ENCODE measurements at places on chromosomes 2 and 18. TPM values are rescaled to one million over a fixed set of nuclear protein-coding genes. Genes with fewer than 3 reads are reported as not detected.

- no peaks in the 10 kb centered on the region for H3K27me3 ChIP-seq
- H3K36me3 ChIP-seq: peaks cover 20% of the 10 kb centered on the region
- H3K27ac ChIP-seq: no peak overlapping the region
- H3K4me1 ChIP-seq: no peaks in the 10 kb centered on the region
- no peak overlapping the region for H3K4me3 ChIP-seq
Measured at GRCh38 chr2:134319596-134320254, 65.9 kb downstream of the MGAT5 start.

DNA sequence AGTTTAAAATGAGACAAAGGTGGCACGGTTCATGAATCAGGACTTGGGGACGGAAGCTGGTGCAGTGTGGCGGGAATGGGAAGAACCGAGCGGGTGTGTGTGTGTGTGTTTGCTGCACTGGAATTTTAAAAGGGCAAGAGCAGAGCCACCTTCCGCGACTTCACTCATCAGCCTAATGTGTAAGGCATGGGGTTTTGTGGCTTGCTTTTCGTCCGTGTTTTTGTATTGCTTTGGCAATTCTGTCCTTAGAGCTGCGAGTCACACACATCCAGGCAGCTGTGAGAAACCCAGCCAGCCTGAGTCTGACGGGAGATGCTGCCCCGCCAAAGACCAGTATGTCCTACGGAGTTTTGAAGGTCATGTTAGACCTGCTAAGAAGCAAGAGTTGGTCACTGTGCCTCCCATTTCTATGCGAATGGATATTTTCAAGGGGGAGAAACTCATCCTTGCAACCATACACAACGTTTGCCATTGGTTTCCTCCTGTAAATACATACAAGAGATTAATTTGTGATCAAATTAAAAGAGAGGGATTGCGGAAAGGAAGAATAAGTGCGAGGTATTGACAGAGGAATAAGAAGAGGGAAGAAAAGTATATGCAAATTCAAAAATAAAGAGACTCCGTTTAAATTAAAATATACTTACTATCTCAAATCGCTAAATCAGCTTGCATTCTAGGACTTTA lies 665 bp upstream of the CACNB4 start:
- no peak overlapping the region for H3K27ac ChIP-seq
- DNase-seq: peak; percentile 13
- no peaks in the 10 kb centered on the region for H3K36me3 ChIP-seq
- peaks cover 41% of the 10 kb centered on the region for H3K27me3 ChIP-seq
- H3K4me1 ChIP-seq: peaks cover 19% of the 10 kb centered on the region

- H3K4me3 ChIP-seq: no peak overlapping the region
- DNase-seq: peak; percentile 60
Measured at GRCh38 chr18:8389391-8390340, 219.6 kb upstream of the RAB12 start.

GRCh38 chr2:11212645-11213044 lies 57.4 kb downstream of the SLC66A3 start:
- H3K27ac ChIP-seq: no peak overlapping the region
- peaks cover 43% of the 10 kb centered on the region for H3K4me1 ChIP-seq

GRCh38 chr2:181771356-181771755 lies 91.0 kb upstream of the NEUROD1 start:
- H3K27ac ChIP-seq: no peak overlapping the region
- H3K27me3 ChIP-seq: no peaks in the 10 kb centered on the region
- peaks cover 8% of the 10 kb centered on the region for H3K36me3 ChIP-seq
- peaks cover 33% of the 10 kb centered on the region for H3K4me1 ChIP-seq
- DNase-seq: no peak

DNA sequence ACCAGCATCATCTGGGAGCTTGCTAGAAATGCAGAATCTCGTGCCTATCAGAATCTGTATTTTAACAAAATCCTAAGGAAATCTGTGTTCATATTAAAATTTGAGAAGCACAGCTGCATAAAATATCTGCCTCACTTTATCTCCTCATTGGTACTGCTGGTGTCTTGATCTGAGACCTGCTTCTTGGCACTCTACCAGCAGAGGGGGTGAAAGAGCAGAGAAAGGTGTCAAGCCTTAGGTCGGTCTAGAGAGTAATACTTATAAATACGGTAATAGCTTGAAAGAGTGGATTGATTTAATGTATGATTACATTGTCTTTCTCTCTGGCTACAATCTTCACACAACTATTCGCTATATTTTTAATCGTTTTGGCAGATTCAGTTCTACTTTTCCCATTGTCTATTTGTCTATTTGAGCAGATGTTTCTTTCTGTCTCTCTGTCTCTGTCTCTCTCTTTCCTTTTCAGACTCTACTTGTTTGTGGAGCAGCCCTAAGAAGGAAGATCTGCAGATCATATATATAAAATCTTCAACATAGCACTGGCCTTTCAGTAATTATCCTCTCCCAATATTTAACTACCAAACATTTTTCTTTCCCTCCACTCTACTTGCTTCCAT lies 1.7 kb upstream of the GCG start:
- H3K27ac ChIP-seq: no peak overlapping the region
- H3K4me1 ChIP-seq: peaks cover 7% of the 10 kb centered on the region
- peaks cover 2% of the 10 kb centered on the region for H3K27me3 ChIP-seq
- H3K4me3 ChIP-seq: peak overlapping the region; percentile 5

DNA sequence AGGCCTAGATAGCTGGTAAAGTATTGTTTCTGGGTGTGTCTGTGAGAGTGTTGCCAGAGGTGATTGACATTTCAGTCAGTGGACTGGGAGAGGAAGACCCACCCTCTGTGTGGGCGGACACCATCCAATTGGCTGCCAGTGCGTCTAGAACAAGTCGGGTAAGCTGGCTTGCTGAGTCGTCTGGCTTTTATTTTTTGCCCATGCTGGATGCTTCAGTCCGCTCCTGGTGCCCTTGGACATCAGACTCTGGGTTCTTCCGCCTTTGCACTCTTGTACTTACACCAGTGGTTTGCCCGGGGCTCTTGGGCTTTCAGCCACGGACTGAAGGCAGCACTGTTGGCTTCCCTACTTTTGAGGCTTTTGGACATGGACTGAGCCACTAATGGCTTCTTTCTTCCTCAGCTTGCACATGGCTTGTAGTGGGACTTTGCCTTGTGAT lies 24.3 kb downstream of the DIS3L2 start:
- no peaks in the 10 kb centered on the region for H3K27me3 ChIP-seq
- H3K36me3 ChIP-seq: peaks cover 7% of the 10 kb centered on the region
- H3K4me1 ChIP-seq: peaks cover 30% of the 10 kb centered on the region
- H3K4me3 ChIP-seq: no peak overlapping the region
- no peak overlapping the region for H3K27ac ChIP-seq

DNA sequence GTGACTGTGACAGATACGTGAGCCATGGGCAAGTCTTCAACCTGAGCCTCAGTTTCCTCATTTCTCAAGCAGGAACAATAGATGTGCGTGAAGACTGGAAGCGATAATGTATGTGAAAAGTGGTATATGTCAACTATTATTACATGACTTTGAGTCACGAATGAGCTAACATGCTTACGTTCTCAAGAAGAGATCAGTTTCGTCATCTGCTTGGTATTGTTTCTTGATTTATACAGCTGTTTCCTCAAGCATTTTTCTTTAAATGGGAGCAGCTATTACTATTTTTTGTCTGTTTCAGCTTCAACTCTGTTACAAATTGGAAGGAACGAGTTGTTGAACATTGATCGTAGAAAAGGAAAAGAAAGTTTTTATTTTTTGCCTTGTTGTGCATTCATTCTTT lies 48.5 kb upstream of the THOC1 start:
- H3K27me3 ChIP-seq: peaks cover 46% of the 10 kb centered on the region
- peaks cover 4% of the 10 kb centered on the region for H3K4me1 ChIP-seq
- DNase-seq: no peak
- no peaks in the 10 kb centered on the region for H3K36me3 ChIP-seq
- no peak overlapping the region for H3K4me3 ChIP-seq

- DNase-seq: peak; percentile 15
- no peak overlapping the region for H3K27ac ChIP-seq
- H3K4me3 ChIP-seq: no peak overlapping the region
- no peaks in the 10 kb centered on the region for H3K36me3 ChIP-seq
- H3K27me3 ChIP-seq: no peaks in the 10 kb centered on the region
- H3K4me1 ChIP-seq: no peaks in the 10 kb centered on the region
Measured at GRCh38 chr2:165357758-165358157, 111.7 kb upstream of the CSRNP3 start.

- no peaks in the 10 kb centered on the region for H3K36me3 ChIP-seq
- no peaks in the 10 kb centered on the region for H3K27me3 ChIP-seq
- no peaks in the 10 kb centered on the region for H3K4me1 ChIP-seq
- H3K4me3 ChIP-seq: no peak overlapping the region
- H3K27ac ChIP-seq: no peak overlapping the region
- DNase-seq: no peak
Measured at GRCh38 chr2:211867845-211868451, 670.7 kb downstream of the ERBB4 start.

- no peaks in the 10 kb centered on the region for H3K36me3 ChIP-seq
- H3K27me3 ChIP-seq: peaks cover 2% of the 10 kb centered on the region
- no peak overlapping the region for H3K4me3 ChIP-seq
- H3K27ac ChIP-seq: no peak overlapping the region
Measured at GRCh38 chr2:241142063-241142462, 7.2 kb downstream of the PASK start.

- DNase-seq: no peak
- H3K27ac ChIP-seq: peak overlapping the region; percentile 96
- H3K27me3 ChIP-seq: peaks cover 3% of the 10 kb centered on the region
- H3K4me3 ChIP-seq: peak overlapping the region; percentile 96
- H3K4me1 ChIP-seq: peaks cover 23% of the 10 kb centered on the region
Measured at GRCh38 chr2:206084870-206085741, 868 bp downstream of the INO80D start.

DNA sequence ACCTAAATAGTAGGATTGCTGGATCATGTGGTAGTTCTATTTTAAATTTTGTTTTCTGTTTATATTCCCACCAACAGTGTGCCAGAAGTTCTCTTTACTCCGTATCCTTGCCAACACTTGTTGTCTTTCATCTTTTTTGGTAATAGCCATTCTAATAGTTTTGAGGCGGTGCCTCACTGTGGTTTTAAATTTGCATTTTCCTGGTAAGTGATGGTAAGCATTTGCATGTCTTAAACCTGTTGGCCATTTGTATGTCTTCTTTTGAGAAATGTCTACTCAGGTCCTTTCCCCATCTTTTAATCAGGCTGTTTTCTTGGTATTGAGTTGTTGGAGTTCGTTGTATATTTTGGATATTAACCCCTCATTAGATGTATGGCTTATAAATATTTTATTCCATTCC lies 51.6 kb downstream of the REL start:
- no peak for DNase-seq
- no peaks in the 10 kb centered on the region for H3K27me3 ChIP-seq
- no peak overlapping the region for H3K4me3 ChIP-seq
- no peak overlapping the region for H3K27ac ChIP-seq
- peaks cover 24% of the 10 kb centered on the region for H3K36me3 ChIP-seq

GRCh38 chr18:14747513-14748474 lies at the start of gene ANKRD30B:
TSS of gene ANKRD30B (plus strand) at chr18:14748172. CDS start at chr18:14748420, 248 bp downstream.
- H3K4me1 ChIP-seq: no peaks in the 10 kb centered on the region
- H3K36me3 ChIP-seq: no peaks in the 10 kb centered on the region
- no peak for DNase-seq
- H3K27me3 ChIP-seq: no peaks in the 10 kb centered on the region
- no peak within 1 kb of the TSS for H3K4me3 ChIP-seq

DNA sequence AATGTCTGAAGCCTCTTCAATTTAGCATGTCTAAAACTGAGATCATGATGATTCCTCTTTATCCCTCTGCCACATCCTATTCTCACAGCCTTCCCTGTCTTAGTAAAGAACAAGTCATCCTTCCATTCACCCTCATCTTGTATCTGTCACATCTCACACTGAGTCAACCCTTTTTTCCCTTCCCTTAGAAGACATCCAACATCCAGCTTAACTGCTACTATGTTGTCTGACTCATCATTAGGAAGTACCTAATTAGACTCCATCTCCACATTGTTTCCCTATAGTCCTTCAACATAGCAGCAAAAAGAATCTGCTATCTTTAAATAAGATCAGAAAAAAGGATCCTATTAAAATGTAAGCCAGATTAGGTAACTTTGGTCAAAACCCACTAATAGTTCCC lies 85.2 kb upstream of the GRB14 start:
- peaks cover 47% of the 10 kb centered on the region for H3K4me1 ChIP-seq
- H3K27me3 ChIP-seq: peaks cover 2% of the 10 kb centered on the region
- H3K36me3 ChIP-seq: peaks cover 11% of the 10 kb centered on the region
- peak overlapping the region; percentile 50 for H3K4me3 ChIP-seq
- peak; percentile 96 for DNase-seq

DNA sequence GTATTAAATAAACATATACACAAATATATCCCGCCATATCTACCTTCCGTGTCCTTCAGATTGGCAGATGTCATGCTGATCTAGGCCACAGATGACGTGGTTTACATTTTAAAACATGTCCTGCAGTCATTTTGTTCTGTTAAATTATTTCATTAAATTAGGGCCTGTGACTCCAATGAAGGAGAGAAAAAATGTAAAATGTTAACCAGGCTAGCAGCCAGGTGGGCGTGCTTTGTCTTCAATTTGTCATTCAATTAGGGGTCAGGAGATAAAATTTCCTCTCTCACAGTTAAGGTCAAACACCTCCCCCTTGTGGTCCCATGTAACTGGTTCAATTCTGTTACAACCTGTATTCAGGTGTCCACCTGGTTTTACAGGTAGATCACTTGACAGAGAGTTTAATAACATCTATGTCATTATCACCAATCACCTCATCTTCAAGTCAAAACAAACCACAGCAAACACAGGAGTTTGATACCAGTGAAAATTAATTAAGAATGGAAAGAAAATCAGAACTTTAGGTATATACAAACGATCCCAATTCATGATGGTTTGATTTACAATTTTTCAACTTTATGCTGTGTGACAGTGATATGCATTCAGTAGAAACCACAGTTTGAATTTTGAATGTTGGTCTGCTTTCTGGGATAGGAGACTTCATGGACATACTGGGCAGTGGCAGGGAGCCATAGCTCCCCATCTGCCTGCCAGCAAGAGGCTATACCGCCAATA lies 339.4 kb downstream of the CMPK2 start:
- H3K27me3 ChIP-seq: peaks cover 4% of the 10 kb centered on the region
- no peak overlapping the region for H3K4me3 ChIP-seq
- no peaks in the 10 kb centered on the region for H3K36me3 ChIP-seq
- no peaks in the 10 kb centered on the region for H3K4me1 ChIP-seq

- no peak overlapping the region for H3K27ac ChIP-seq
- DNase-seq: no peak
- H3K36me3 ChIP-seq: peaks cover 4% of the 10 kb centered on the region
- H3K27me3 ChIP-seq: no peaks in the 10 kb centered on the region
- no peak overlapping the region for H3K4me3 ChIP-seq
Measured at GRCh38 chr2:173051463-173052215, 24.0 kb upstream of the MAP3K20 start.

GRCh38 chr18:55446996-55447671 lies 140.9 kb downstream of the TCF4 start:
- DNase-seq: no peak
- H3K4me1 ChIP-seq: peaks cover 28% of the 10 kb centered on the region
- no peaks in the 10 kb centered on the region for H3K27me3 ChIP-seq
- H3K4me3 ChIP-seq: no peak overlapping the region
- no peak overlapping the region for H3K27ac ChIP-seq
- peaks cover 17% of the 10 kb centered on the region for H3K36me3 ChIP-seq

SKA1 gene
- 14.5 TPM for total RNA-seq

APCDD1 gene
- not detected for total RNA-seq

CYP27C1 gene
- 0.12 TPM for total RNA-seq

MRO gene
- total RNA-seq: not detected

CHRND gene
- not detected for total RNA-seq

SNTG2 gene
- total RNA-seq: not detected
